A549 (cell line): ENCODE measurements at places on chromosomes 4 and X.

- no peak for DNase-seq
Observed at GRCh38 chrX:132740316-132741123, 217.9 kb downstream of the HS6ST2 start.

- no peak for DNase-seq
Observed at GRCh38 chrX:40149286-40150175, 51.8 kb upstream of the BCOR start.

DNA sequence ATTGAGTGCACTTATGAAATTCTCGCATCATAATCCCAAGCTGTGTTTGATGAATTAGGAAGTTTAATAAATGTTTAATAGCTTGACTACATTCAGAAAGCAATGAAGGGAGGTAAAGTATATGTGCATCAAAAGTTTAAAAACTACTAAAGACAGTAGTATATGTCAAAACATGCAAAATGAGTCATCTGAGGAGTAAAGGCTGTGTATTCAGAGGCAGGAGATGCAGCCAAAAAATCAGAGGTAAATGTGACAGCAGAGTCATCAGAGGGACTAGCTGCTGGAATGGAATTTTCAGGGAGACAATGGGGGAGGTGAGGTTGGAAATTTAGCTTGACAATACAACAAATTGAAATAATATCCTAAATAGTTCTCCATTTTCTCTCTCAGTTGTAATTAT lies 127.0 kb upstream of the FUNDC1 start:
- DNase-seq: no peak

- no peak for DNase-seq
Observed at GRCh38 chr4:167587361-167587760, 353.1 kb upstream of the SPOCK3 start.
